ENCODE measurements at places on chromosomes 1 and 21.

DNA sequence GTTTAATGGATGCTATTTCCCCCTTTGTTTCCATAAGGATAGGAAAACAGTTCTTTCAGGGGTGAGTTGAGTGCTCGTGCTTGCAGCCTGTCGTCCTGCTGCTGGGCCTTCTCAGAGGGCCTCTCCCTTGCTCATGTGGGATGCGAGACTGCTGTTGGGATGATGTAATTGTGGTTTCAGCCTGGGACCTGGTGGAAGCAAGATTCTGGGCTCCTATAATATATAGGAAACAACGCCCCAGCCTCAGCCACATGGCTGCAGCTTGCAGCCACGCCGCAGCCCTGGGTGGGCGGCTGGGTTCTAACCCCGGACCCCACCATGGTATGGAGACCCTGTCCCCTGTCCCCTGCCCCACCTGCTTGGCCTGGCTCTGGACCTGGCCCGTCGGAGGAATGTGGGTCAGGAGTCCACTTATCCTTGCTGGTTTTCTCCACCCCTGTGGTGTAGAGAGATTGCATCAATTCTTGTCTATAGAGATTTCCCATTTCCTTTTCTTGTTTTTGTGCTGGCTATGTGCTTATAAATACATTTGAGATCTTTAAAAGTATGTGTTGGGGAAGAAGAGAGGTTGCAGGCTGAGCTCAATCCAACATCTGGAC is 357.8 kb downstream of the SIPA1L2 start:
- no peak for DNase-seq

DNA sequence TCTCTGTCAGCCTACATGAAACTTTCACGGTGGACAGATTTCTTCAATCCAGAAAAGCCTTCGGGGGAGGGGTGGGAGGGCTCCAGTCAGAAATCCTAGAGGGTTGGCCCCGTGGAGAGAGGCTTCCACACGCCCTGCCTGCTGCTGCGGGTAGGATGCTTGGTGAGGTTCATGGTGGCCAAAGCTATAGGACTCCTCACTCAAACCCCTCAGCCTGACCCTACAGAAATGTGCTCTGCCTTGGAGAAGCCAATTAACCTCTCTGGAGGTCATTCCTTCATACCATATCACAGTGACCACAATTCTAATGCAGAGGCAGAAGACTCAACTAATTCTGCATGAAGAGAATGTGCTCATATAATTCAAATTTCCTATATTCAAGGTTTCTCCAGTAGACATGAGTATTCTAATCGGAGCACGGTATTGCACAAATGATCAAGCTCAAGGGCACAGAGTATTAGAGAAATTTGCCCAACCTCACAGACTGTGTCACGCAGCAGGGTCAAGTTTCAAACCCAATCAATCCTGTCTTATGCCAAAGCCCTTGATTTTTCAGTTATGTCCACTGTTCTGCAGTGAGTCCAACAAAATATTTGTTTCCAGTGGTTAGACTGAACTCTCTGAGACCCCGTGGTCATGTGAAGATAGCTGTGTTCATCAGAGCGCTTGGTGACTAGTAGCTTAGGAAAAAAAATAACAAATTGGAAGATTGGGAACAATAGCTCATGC is 104.8 kb downstream of the TOMM20 start:
- DNase-seq, result no peak

- no peak for DNase-seq
Observed at GRCh38 chr1:167095368-167095767, 1.5 kb downstream of the STYXL2 start.

DNA sequence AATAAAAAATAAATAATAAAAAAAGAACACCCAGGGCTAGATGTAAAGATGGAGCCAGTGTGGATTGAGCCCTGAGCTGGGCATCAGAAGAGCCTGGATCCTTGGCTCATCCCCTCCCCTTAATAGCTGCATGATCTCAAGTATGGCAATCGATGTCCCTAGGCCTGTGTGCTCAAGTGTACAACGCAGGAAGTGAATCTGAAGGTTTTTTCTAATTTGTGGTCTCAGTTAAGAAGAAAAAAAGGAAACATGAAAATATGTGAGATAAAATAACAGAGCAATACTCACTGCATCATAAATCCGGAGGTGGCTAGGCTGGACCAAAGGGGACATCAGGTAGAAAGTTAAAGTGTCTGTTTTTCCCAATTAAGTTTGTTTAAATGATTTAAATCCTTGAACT is 47.3 kb upstream of the SLC44A3 start:
- no peak for DNase-seq

DNA sequence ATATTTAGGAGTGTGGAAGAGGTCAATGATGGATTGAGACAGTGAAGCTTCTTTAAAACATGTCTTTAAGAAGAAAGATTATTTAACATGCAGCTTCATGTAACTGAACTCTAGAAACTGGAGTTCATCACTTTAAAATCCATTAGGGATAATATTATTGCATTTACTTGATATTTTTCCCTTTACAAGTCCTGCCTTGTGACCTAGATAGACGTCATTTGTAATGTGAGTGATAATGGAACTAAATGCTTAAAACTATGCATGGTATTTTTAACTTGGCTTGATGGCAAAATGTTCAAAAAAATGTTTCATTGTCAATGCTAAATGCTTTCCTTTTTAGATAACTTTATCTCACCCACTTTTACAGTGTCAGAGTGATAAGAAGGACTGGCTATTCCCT is 723.7 kb downstream of the RWDD3 start:
- no peak for DNase-seq

- no peak for DNase-seq
Observed at GRCh38 chr21:27423906-27424595, 457.2 kb upstream of the ADAMTS5 start.

DNA sequence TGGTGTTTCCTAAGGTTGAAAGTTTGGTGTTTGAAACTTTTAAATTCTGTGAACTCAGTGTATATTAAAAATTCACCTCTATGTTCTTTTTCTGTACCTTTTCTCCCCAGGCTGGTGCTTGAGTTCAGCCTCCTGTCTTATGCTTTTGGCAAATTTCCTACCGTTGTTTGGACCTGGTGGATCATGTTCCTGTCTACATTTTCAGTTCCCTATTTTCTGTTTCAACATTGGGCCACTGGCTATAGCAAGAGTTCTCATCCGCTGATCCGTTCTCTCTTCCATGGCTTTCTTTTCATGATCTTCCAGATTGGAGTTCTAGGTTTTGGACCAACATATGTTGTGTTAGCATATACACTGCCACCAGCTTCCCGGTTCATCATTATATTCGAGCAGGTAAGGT is 24.9 kb upstream of the AXDND1 start:
- no peak for DNase-seq

GRCh38 chr1:38997034-38997900 is 6.2 kb downstream of the AKIRIN1 start:
- DNase-seq, result no peak

DNA sequence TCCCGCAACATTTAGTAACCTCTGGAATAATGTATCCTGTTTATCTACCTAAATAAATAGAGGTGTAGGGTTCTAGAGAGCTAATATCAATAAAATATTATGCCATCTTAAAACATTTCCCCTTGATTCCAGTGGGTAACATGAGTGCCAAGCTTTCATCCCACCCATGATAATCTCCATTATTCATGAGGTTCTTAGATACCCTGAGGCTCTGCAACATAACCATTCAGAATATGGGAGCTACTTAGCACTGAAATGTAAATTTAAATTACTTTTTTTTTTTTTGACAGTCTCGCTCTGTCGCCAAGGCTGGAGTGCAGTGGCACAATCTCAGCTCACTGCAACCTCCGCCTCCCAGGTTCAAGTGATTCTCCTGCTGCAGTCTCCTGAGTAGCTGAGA is 832.7 kb downstream of the BRINP3 start:
- DNase-seq, result no peak

DNA sequence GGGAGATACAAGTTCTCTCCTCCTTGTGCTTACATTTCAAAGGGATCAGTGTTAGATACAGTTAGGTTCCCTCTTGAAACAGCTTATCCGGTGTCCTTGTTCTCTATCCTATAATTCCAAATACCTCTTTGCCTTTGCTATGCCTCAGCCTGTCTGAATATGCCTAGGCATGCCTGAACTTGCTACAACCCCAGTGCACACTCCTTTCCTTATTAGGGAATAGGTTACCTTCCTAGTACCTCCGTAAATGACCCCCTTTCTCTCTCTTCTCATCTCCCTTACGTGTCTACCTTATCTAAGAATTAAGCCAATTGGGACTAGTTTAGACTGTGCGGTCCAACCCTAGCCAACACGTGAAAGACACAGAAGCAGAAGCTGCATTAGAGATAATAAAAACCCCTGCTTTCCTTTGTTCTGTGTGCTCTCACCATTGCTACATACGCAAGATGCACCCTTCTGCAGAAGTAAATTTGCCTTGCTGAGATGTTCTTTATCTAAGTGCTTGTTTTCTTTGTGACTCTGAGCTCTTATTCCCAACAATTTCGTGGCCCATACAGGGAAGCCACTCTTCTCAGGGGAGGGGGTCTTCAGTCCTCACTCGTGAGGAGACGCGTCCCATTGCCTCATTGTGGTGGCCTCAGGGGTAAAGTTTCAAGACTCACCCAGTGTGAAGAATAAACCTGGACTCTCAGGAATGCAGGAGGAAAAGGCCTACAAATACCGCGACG is 802.1 kb downstream of the PLA2G4A start:
- no peak for DNase-seq

DNA sequence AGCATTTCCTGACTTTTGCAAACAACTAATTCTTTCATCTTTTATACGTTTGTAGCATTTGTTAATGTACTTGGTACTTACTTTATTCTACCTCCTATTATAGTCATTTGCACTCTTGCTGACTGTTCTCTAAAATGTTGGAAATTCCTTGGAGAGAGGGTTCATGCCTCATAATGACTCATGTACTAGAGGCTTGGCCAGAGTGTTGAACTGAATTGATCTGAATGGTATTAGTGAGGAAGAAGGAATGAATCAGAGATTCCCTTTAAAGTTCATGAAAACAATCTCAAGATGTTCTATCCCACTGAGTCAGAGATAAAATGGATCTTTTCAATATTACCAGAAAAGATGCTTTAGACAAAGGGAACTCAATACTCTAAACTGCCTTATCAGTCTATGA is 383.4 kb downstream of the SEC16B start:
- no peak for DNase-seq

- no peak for DNase-seq
Observed at GRCh38 chr1:36968730-36969129, 65.6 kb downstream of the GRIK3 start.
